Aorta (tissue), 5 donors: ENCODE measurements at places on chromosomes 1 and 21. TPM values are rescaled to one million over a fixed set of nuclear protein-coding genes. Genes with fewer than 3 reads are reported as not detected.

Gene FCRL5
- total RNA-seq: 0.63 TPM

Gene DIO1
- not detected for total RNA-seq

Gene TRIM45
- 2.5 TPM for total RNA-seq

Gene AGMAT
- total RNA-seq: 0.13 TPM

Gene RPTN
- not detected for total RNA-seq

Gene TAL1
- 6.0 TPM for total RNA-seq

Gene TDRD5
- not detected for total RNA-seq

Gene KTI12
- 7.7 TPM for total RNA-seq

Gene ATP6V1G3
- total RNA-seq: not detected

Gene NEXN
- 81.9 TPM for total RNA-seq

Gene CLCA4
- 0.18 TPM for total RNA-seq

Gene SLAMF6
- 1.5 TPM for total RNA-seq

Gene SLC22A15
- 6.6 TPM for total RNA-seq

Gene MPL
- total RNA-seq: 0.18 TPM

Gene LINGO4
- total RNA-seq: not detected

Gene DARS2
- 10.0 TPM for total RNA-seq

Gene TEDDM1
- not detected for total RNA-seq

Gene RNF186
- not detected for total RNA-seq

Gene C8A
- not detected for total RNA-seq

Gene ARHGAP30
- 14.7 TPM for total RNA-seq

Gene SH3D21
- 6.9 TPM for total RNA-seq

Gene IL20
- total RNA-seq: not detected

Gene ANGPTL3
- total RNA-seq: not detected

Gene FCGR1A
- 45.0 TPM for total RNA-seq

Gene AMIGO1
- 7.7 TPM for total RNA-seq

Gene LRRC38
- total RNA-seq: not detected

Gene FAM76A
- total RNA-seq: 18.9 TPM

Gene RGS4
- total RNA-seq: 22.1 TPM

Gene PTAFR
- total RNA-seq: 8.8 TPM

Gene LRRN2
- 1.3 TPM for total RNA-seq

Gene CYP2J2
- 0.24 TPM for total RNA-seq

Gene RGSL1
- not detected for total RNA-seq

Gene FAM89A
- total RNA-seq: 11.5 TPM

Gene PTGFR
- 44.3 TPM for total RNA-seq

Gene TRAF3IP3
- 9.0 TPM for total RNA-seq

Gene S100A14
- total RNA-seq: not detected

Gene PADI3
- total RNA-seq: not detected

Gene NUP210L
- 0.12 TPM for total RNA-seq

Gene SPRR2G
- total RNA-seq: not detected
